Subcutaneous preadipocyte (primary cell): ENCODE measurements at places on chromosomes 5 and 9. TPM values are rescaled to one million over a fixed set of nuclear protein-coding genes. Genes with fewer than 3 reads are reported as not detected.

Gene LCN15
- total RNA-seq = not detected in 2 replicates

Gene IFNB1
- total RNA-seq = not detected in 2 replicates

Gene CNTNAP3
- total RNA-seq = not detected in 2 replicates

Gene QSOX2
- total RNA-seq = 11.4 and 17.0 TPM in 2 replicates

Gene SSBP2
- total RNA-seq = 17.2 and 27.2 TPM in 2 replicates

Gene TRPM3
- 4.4 and 16.2 TPM in 2 replicates for total RNA-seq

Gene TRIM7
- total RNA-seq = 10.3 and 13.5 TPM in 2 replicates

Gene FCN2
- total RNA-seq = not detected in 2 replicates

Gene ORM2
- total RNA-seq = not detected in 2 replicates

Gene DMXL1
- total RNA-seq = 38.6 and 45.7 TPM in 2 replicates

Gene ADAMTS16
- total RNA-seq = 1.8 and 2.9 TPM in 2 replicates

Gene COL5A1
- total RNA-seq = 56.7 and 79.7 TPM in 2 replicates

Gene OR1Q1
- total RNA-seq = not detected in 2 replicates

Gene CTXN3
- not detected in 2 replicates for total RNA-seq

Gene TEX48
- total RNA-seq = not detected in 2 replicates

Gene ATP10B
- total RNA-seq = not detected in 2 replicates

Gene RASEF
- under 0.01 TPM in 2 replicates for total RNA-seq

Gene PPP2R2B
- not detected in 2 replicates for total RNA-seq

Gene FAXDC2
- total RNA-seq = 3.1 and 7.3 TPM in 2 replicates

Gene ITK
- not detected in 2 replicates for total RNA-seq

Gene JADE2
- 34.2 and 38.7 TPM in 2 replicates for total RNA-seq

Gene PTPN3
- total RNA-seq = 0.98 and 1.5 TPM in 2 replicates

Gene OR1J2
- 0.20 and 0.73 TPM in 2 replicates for total RNA-seq

Gene CDO1
- total RNA-seq = 5.7 and 7.3 TPM in 2 replicates

Gene CENPK
- total RNA-seq = 20.9 and 36.9 TPM in 2 replicates

Gene DMGDH
- total RNA-seq = 0.59 and 2.9 TPM in 2 replicates

Gene NMUR2
- not detected in 2 replicates for total RNA-seq

Gene IFNA21
- total RNA-seq = not detected in 2 replicates
